Ecto neural progenitor cell (in vitro differentiated cells): ENCODE measurements at places on chromosomes 6 and 20.

GRCh38 chr6:111173946-111174345, 86.6 kb downstream of the SLC16A10 start:
- no peak for DNase-seq

GRCh38 chr20:63176034-63176426, 39.9 kb downstream of the YTHDF1 start:
- DNase-seq: peak; percentile 69

GRCh38 chr20:21289651-21290050, 13.5 kb upstream of the XRN2 start:
- no peak for DNase-seq

GRCh38 chr6:127582777-127583462, 5.9 kb downstream of the C6orf58 start:
- DNase-seq: no peak

GRCh38 chr20:32444474-32445220, 86.5 kb downstream of the ASXL1 start:
- peak; percentile 32 for DNase-seq

DNA sequence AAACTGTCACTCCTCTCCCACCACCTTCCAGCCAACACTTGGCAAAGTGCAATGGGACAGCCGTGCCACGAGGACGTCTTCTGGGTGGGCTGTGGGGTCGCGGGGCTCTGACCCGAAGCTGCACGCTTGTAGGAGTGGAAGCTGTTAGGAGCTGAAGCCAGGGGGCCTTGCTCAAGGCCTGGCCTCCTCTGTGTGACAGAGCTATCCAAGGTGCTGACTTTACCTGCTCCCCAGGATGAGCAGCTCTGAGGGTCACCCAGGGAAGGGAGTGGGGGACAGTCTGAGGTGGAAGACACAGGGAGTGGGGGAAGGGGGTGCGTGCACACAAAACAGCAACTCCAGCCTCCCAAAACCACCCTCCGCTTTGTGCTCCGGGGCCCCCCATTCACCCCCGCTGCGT, 17.5 kb upstream of the CHRNA4 start:
- no peak for DNase-seq

- DNase-seq: no peak
These were observed 167.9 kb upstream of the MYLIP start for GRCh38 chr6:15960740-15961634.

- no peak for DNase-seq
These were observed 42.5 kb downstream of the PIGU start for GRCh38 chr20:34634392-34634791.

DNA sequence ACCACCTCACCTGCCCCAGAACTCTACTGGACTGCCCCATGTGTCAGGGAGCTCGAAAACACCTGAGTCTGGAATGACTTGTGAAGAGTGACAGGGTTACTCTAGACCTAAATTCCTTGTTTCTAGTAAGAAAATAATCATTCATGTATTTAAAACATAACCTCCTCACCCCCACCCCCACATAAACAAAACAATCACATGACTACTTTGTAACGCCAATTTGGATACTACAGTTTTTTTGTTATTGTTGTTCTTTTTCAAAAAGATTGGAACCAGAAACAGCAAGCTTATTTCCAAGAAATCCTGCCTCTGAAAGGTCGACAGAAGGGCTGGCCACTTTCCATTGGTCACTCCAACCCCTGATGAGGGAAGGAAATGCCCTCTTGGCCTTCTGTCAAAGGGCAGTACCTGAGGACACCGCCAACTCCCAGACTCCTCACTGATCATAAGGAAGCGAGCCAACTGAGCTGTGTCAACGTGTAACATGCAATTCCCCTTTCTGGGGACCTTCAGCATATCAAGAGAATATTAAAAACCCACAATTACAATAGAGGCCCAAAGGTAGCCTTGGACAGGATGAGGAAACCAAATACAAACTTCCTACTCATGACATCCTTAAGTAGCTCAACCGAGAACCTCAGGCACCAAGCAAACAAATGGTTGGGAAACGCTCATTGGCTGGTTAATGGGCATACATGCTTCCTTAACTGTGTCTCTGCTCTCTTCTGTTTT, 2.6 kb downstream of the MCUR1 start:
- no peak for DNase-seq

DNA sequence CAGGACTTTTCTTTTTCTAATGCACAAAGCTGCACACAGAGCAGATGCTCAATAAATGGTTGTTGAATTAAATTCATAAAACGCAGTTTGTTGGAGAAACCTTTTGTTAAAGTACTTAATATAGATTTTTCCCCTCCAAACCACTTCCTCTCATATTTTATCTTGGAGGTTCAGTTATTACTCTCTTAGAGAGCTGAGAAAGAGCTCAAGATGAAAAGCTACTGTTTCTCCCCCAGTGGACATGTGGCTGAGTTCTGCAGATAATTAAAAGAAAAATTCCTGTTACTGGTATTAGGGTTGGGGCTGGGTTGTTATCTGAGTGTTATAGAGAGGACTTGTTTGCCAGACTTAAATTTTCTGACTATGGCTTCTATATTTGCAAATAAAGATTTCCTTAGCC, 294.0 kb downstream of the TBC1D7 start:
- no peak for DNase-seq

GRCh38 chr6:93423542-93423941, 4.2 kb upstream of the EPHA7 start:
- peak; percentile 66 for DNase-seq

GRCh38 chr20:62543470-62544302, 67.9 kb upstream of the GATA5 start:
- DNase-seq: no peak

- DNase-seq: no peak
These were observed 617 bp upstream of the TSPYL1 start for GRCh38 chr6:116280161-116280932.

DNA sequence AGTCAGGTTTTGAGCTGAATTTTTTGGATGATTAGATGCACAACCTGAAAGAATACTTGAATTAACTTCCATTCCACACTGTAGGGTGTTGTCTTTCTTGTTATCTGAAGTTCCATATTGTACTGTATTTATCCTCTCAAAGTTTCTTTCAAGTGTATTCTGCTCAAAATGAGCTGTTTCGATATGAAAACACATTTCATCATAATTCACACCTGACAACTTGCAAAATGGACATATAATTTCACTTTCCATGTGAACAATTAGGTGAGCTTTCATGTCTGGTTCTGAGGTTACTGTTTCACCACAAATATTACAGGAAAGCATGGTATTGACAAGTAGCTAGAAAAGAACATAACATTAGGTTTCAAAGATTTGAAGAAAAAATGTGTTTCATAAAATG, 1.7 kb downstream of the ZUP1 start:
- no peak for DNase-seq

DNA sequence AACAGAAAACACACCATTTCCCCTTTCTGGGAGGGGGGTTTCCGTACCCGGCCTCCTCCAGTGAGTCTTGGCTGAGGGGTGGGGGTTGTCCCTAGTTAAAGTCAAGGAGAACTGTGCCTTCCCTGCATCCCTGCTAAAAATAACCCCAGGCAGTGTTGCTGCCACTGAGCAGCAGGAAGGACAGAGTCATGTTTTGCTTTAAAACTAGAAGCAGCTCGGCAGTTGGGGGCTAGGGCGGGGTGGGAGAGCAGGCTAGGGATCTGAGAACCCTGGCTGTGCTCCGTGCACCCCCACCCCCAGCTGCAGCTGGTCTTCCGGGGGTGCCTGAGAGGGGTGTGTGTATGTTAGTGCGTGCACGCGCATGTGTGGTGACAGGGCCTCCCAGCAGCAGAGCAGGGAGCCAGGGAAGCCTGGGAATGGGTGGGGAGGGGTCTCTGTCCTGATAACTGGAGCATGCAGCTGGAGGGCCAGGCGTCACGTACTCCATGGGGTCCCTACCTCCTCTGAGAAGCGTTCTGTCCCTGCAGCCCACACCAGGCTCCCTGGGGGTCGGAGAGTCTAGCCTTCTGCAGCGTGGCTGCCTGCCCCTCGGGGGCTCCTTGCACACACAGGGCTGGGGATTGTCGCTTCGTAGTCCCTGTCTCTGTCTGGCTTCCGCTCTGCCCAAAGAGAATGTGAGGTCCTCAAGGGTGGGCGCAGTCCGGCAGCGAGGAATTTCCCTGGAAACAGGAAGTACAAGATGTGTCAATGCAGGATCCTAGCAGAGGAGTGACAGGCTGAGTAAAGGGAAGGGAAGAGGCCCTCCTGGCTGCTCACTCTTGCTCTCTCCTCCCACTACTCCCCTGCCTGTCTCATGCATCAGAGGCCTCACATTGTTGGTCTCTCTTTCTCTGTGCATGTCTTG, 16.8 kb upstream of the ARMC12 start:
- peak; percentile 73 for DNase-seq

- DNase-seq: no peak
These were observed 14.5 kb downstream of the ASF1A start for GRCh38 chr6:118908441-118908840.

DNA sequence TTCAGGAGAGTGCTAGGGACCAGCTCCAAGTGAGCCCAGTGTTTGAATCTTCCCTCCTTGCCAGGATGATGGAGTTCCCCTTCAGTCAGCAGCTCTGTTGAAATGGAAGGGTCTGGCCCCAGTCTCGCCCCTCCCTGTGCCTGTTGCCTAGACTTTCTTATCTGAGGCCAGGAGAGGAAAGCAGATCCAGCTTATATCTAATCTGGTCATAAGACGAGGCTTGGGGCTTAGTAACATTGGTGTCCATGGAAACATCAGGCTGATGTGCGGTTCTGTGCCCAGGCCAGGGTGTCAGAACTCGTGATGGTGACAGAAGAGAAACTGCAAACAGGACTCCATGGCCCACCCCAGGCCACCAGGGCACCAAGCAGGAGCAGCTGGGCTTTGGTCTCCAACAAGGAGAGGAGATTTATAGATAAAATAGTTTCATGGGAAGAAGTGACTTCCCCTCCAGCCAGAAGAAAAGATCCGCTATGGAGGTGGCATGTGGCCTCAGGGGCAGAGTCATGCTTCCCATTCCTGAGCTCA, 9.8 kb downstream of the MAS1L start:
- no peak for DNase-seq

- no peak for DNase-seq
These were observed 227.1 kb downstream of the ESR1 start for GRCh38 chr6:152034631-152035030.

DNA sequence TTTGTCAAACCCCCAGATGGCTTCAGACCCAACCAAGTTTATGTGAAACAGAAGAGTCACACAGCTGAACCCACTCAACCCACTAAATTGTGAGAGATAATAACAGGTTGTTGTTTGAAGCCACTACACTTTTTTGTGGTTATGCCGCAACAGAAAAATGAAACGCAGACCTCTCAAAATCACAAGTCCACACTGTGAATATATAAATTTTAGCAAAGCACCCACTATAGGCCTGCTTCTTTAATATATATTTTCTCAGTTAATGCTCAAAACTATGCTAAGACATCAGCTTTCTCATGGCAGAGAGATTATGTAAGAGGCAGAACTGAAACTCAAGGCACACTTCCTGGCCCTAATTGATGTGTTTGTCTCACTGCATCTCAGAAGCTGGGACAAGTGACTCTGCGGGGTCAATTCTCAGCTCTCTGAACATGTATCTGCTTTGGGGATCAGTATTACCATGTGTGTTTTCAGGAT, 27.7 kb downstream of the MAP3K5 start:
- no peak for DNase-seq

- DNase-seq: no peak
These were observed 7.2 kb downstream of the TPX2 start for GRCh38 chr20:31746068-31746878.

- DNase-seq: no peak
These were observed 17.7 kb downstream of the TPBG start for GRCh38 chr6:82381278-82381677.

GRCh38 chr20:7770578-7770977, 169.7 kb downstream of the HAO1 start:
- DNase-seq: no peak
